ENCODE measurements at places on chromosomes 12 and 14.

DNA sequence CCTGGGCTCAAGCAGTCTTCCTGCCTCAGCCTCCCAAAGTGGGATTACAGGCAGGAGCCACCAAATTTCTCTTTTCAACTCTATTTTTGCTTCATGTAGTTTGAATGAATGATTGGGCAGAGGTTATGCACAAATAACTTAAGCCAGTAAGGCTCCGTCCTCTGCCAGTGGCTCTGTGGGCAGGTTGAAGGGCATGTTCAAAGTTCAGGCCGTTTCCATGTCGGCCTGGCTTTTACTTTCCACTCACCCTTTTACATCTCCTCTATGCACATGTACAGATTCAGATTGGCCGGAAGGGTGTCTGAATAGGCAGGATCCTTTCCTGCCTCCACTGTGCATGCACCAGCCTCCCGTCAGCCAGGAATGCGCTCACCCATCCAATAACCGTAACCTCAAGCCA is 132.3 kb downstream of the EML1 start:
- no peak for DNase-seq

DNA sequence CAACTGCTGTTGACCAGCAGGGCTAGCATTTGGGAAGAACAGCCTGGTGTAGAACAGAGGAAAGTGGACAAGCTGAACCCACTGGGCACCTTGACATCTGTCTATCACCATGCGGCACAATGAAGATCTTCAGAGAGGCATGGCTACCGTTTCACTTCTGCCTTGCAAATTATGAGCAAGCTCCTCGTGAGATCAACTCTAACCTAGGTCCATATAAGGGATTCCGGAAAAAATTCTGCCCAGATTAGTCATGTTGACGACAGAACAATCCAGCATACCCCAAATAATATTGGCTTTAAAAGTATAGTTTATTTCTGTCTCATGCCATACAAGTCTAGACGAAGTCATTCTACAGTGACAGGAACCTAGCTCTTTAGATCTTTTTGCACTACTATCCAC is 91.6 kb upstream of the ATF7IP start:
- no peak for DNase-seq

DNA sequence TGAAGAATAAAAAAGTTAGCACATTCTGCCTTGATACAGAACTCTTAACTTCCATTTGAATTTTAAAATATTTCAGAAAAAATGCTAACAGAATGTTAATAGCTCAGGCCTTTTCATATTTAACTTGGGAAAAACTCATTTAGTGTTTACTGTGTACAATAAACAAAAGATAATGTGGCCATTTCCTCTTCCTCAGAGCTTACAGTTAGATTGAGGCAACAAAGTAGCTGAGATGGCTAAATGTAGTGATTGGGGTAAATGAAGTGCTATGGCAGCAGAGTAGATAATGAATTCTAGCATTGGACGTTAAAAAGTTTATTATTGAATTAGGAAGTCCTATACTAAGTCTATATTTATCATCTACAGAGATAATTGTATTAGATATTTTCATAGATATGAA is 12.7 kb downstream of the CPSF2 start:
- DNase-seq, result no peak

GRCh38 chr12:94998326-94998725 is 5.2 kb downstream of the NDUFA12 start:
- no peak for DNase-seq

DNA sequence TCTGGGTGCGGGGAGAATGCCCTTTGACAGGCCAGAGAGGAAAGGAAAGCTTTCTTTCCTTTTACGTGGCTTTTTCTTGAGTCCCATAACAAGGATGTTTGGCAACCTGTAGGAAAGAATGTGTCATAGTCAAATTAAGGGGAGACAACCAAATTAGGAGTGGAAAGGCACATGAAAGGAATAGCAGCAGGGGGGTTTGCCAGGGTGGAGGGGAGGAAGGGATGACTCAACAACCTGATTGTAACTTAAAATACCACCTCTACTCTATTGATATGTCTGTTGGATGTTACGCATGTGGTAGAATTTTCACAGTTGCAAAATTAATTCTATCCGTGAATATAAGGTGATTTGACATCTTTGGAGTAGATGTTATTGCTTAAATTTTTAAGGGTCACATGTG is 28.5 kb upstream of the MYBPC1 start:
- no peak for DNase-seq

DNA sequence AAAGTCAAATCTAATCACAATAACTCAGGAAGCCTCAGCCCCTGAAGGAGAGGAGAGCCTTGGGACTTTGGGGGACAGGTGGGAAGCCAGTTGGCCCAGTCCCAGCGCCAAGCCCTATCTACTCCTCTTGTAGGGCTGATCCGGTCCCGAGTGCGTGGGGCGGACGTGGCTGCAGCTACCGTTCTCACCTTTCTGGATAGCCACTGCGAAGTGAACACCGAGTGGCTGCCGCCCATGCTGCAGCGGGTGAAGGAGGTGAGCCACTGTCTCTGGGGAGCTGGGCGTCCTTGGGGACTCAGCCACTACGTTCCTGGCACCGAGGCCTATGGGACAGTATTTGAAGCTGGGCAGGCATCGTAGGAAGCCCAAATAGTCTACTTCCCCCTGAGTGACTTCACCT is 68.4 kb downstream of the GALNT16 start:
- no peak for DNase-seq

GRCh38 chr12:51326698-51327439 is 2.9 kb upstream of the BIN2 start:
- DNase-seq, result no peak

DNA sequence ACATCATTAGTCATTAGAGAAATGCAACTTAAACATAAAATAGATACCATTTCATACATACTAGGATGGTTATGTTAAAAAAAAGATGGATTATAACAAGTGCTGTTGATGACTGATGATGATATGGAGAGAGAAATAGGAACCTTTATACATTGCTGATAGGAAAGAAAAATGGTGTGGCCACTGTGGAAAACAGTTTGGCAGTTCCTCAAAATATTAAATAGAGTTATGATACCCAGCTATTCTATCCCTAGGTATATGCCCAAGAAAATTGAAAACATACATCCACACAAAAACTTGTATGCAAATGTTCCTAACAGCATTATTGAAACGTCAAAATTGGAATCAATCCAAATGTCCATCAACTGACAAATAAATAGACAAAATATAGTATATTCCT is 170.1 kb downstream of the ADAMTS20 start:
- DNase-seq, result no peak

- no peak for DNase-seq
These were observed 530 bp upstream of the FOXN4 start for GRCh38 chr12:109309381-109310246.

- DNase-seq, result no peak
These were observed 33.0 kb upstream of the TMEM179 start for GRCh38 chr14:104637546-104638003.

GRCh38 chr14:54894995-54895394 is 7.6 kb downstream of the GCH1 start:
- no peak for DNase-seq

DNA sequence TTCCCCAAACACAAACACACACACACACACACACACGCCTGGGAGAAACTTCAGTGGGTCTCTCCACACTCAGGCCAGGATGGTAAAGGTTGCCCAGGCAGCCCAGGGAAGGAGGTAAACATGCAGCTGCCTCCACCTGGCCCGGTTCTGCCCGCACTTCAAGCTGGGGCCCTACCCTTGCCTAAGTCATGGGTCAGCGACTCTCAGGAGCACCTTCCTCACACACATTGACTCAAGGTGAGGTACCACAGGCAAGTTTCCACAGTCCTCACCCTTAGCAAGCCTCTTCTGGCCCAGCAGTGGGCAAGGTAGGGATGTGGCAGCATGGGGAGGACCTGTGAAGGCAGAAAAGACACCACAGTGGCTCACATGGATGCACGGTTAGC is 14.1 kb upstream of the FAIM2 start:
- no peak for DNase-seq

GRCh38 chr12:124961055-124961454 is 27.9 kb downstream of the DHX37 start:
- DNase-seq, result no peak

DNA sequence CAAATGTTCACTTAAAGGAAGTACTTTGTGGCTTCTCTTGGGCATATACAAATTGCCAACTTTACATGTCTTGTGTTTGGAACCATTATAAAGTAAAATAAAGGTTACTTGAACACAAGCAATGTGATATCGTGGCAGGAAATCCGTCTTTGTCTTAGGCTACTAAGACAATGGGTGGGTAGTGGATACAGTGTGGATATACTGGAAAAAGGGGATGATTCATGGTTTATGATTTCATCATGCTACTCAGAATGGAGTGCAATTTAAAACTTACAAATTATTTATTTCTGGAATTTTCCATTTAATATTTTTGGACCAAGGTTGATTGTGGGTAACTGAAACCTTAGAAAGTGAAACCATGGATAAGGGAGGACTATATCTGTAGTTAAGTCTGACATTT is 48.4 kb downstream of the MYRFL start:
- DNase-seq, result no peak

- DNase-seq, result no peak
These were observed 119.8 kb downstream of the MGST1 start for GRCh38 chr12:16467272-16467671.

GRCh38 chr14:66114071-66114470 is 372.1 kb upstream of the CCDC196 start:
- no peak for DNase-seq

- no peak for DNase-seq
These were observed 54.5 kb downstream of the VCPKMT start for GRCh38 chr14:50061664-50062437.

DNA sequence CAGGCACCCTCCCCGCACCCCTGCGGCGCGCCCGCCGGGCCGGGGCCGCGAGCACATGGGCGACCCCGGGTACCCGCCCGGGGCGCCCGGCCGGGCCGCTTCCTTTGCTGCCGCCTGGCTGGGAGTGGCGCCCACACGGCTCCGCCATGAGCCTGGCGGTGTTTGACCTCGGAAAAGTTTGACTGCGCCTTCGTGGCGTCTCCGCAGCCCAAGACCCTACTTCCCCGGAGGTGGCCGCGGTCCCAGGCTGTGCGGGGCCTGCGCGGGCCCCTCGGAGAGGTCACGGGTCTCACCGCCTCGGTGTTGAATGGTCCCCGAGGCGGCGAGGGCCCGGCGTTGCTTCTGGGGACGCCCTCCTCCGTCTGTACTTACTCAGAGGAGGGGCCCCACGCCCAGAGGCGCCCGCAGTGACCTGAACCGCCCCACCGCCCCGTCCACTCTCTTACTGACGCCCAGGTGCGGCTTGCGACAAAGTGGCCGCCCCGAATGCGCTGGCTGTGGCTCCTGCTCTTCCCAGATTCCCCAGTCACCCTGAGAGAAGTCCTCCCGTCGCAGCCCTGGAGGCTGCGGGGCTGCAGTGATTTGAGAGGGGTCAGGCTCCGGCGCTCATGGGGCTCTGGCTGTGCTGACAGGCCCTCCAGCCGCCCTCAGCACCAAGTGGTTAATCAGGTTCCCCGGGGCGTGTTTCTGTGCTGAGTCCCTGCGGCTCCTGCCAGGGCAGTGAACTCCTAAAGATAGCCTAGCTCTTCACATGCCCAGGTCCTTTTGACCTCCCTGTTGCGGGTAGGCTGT is 5.8 kb downstream of the KMT5A start:
- no peak for DNase-seq

DNA sequence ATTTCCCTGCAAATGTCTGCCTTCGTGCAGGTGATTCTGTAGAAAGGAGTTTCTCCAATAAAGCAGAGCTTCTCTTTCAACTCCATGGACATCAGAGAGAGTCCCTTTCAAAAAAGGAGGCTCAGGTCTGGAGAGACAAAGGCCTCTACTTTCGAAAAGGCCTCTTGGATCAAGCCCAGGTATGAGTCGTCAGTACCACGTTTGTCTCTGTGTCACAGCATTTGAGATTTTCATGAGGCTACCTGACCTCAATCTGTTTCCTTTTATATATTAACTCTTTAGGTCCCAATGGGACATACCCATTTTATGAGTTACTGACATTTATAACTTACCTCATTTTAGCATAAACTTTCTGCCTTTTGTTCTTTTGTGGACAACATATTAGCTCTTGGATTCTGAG is 290.8 kb downstream of the RPAP3 start:
- no peak for DNase-seq

GRCh38 chr12:116376354-116377193 is 99.1 kb upstream of the MED13L start:
- DNase-seq, result no peak

DNA sequence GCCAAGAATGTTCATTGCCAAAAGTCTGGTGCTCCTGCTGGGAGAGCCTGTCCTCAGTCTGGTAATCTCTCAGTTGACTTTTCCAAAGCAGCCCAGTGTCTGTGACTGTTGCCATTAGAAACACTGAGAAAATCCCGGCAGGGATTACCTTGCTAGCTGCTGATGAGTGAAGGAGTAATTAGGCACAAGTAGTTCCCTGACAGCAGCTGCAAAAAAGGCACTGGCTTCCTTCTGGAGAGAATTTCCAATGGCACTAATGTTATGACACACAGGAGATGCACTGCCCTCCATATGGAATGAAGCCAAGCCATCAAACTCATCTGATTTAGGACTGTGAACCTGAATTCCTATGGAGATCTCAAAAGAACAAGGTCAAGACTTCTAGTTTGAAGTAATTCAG is 1321.2 kb upstream of the SEL1L start:
- DNase-seq, result no peak

DNA sequence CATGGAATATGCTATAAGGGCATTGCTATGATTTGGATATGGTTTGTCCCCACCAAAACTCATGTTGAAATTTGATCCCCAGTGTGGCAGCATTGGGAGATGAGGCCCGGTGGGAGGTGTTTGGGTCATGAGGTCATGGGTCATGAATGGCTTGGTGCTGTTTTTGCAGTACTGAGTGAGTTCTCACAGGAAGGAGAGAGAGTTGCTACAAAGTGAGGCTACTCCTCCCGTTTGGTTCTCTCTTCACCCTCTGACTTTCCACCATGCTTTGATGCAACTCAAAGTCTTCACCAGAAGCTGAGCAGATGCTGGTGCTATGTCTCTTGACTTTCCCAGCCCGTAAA is 388.1 kb upstream of the TMPO start:
- DNase-seq, result no peak

DNA sequence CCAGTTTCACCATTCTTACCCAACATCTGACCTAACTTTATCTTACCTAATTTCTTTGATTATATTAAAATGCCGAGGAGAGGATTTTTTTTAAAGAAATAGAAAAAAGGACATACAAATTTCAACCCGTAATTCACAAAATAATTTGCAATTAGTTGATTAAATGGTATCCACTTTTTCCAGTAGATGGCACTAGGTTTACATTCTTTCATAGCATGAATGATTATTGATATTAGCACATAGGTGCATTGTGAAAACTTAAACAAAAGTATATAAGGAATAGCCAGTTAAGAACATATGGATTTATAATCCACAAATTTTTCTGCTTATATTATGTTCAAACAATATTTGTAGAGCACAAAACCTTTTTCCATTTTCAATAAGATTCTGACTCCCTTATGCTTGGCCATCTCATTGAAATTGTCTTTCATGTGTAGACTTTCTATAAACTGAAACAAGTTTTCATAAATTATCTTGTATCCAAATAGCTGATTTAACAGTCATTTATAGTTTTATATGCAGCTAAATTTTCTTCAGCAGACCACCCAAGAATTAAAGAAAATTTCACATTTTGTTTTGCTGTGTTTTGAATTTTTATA is 35.3 kb downstream of the MSRB3 start:
- DNase-seq, result no peak

- no peak for DNase-seq
These were observed 10.7 kb downstream of the PCNX4 start for GRCh38 chr14:60102389-60102788.

- no peak for DNase-seq
These were observed 17.1 kb upstream of the PAWR start for GRCh38 chr12:79707830-79708229.

Data from stimulated activated CD8-positive, alpha-beta memory T cell treated with anti-CD3 and anti-CD28 coated beads, Interleukin-7, amount 100 ng/mL, for 1 hour (primary cell).